EL (cell line): ENCODE measurements at places on chromosomes 7 and 10.

DNA sequence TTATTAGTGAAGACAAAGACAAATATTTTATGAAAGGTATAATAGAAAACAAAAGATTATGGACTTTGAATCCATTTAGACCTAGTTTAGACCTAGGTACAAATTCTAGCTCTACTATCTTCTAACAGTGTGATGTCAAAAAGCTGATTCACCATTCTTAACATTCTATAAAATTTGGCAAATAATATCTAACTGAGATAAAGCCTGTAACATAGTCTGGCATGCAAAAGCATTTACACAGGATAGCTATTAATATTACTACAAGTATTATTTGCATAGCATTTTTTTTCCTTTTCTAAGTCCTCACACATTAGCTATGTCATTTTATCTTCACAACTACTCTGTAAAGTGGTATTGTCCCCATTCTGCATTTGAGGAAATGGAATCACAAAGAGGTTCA, 179.6 kb upstream of the LRRTM3 start:
- peak; percentile 16 for DNase-seq

DNA sequence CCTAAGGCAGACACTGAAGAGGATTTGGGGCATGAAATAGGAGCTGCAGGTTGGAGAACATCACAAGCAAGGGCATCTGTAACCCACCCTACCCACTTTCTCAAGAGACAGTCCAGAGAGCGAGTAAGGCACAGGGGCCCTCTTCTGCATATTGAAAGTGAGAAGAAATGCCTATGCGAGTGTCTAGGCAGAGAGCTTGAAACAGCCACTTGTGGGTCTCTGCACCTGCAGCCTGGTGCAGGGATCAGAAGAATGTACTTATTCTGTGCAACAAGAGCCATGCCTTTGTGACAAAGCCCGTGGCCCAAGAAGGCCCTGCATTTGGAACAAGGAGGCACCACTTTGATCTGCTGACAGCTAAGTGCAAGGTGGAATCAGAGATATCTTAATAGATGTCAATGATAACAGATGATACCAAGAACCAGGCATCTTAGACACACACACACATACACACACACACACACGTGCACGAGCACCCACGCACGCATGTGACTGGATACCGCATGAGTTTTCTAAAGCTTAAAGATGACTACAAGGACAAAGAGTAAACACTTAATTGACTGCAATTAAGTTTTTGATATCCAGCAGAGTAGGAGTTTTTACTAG, 89.3 kb downstream of the NPSR1 start:
- DNase-seq, result no peak

DNA sequence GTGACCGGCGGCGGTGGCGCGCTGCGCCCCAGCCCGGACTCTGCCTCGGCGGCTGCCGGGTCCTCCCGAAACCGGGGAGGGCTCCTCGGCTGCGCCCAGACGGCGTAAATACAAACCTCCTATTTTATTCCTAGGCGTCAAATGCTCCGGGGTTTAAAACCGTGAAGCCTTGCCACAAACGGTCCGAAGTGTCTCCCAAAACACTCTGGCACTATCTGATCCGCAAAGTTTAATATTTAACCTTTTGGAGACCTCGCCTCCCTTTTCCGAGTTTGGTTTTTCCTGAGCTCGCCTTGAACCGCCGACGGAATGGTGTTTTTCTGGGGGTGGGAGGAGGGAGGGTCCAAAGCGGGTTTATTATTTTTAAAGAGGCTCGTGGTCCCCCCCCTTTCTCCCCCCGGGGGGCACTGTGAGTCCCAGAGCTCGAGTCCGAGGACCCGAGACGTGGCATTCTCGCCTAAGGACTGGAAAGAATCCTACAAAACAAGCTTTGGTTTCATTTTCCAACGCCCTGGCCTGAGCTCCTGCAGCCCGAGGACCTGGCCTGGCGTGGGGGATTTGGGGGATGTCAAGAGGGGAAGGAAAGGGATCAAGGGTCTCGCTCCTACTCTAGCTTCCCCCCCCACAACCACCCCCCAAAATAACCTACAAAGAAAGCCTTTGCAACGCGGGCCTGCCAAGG, 1.8 kb downstream of the TNRC18 start:
- DNase-seq, result peak; percentile 81

DNA sequence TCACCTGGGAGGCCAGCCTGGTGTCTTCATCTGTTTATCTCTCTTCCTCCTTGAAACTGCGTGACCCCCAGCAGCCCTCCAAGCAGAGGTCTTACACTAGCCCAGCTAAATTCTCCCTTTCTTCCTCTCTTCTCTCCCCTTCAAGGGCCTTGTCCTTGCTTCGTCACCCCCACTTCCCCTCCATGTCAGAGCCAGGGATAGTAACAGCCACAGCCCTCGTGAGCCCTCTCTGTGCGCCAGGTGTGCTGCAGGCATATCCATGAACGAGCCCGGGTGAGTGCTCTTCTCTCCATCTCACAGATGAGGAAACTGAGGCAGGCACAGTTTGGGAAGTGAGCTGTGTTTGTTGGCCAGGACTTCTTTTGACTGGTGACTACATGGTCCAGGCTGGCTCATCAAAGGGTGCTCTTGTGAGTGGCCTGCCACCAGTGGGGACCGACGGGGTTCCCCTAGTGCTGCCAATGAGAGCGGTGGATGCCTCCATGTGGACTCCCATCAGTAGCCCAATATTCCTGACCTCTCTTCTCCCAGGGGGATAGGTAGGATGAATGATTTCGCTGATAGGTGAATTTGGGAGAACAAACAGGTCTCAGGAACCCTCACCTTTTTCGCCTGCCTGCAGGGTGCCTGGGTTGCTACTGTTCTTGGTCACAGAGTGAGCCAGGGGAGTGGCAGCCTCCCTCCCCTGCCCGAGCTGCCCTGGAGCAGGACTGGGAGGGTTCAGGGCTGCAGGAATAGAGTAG, 38.1 kb downstream of the ADRA2A start:
- no peak for DNase-seq

GRCh38 chr7:101436857-101437576, 74.3 kb downstream of the COL26A1 start:
- no peak for DNase-seq

DNA sequence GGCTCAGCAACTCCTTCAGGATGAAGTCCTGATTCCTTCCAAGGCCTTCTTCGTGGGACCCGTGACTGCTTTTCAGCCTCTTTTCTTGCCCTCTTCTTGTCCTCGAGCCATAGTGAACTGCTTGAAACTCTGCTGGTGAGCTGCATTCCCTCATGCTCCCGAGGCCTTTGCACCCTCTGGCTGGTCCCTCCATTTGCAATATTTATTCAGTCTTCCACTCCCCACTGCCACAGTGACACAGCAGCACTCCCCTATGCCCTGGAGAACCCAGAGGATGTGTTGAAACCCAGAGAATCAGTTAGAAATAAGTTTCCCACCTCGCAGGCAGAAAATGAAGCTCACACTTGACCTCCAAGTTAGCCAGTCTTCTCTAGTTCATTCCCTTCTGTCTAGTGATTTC, 22.3 kb upstream of the GAD2 start:
- DNase-seq, result no peak

GRCh38 chr7:130921391-130922180, 187.6 kb upstream of the KLF14 start:
- peak; percentile 72 for DNase-seq

DNA sequence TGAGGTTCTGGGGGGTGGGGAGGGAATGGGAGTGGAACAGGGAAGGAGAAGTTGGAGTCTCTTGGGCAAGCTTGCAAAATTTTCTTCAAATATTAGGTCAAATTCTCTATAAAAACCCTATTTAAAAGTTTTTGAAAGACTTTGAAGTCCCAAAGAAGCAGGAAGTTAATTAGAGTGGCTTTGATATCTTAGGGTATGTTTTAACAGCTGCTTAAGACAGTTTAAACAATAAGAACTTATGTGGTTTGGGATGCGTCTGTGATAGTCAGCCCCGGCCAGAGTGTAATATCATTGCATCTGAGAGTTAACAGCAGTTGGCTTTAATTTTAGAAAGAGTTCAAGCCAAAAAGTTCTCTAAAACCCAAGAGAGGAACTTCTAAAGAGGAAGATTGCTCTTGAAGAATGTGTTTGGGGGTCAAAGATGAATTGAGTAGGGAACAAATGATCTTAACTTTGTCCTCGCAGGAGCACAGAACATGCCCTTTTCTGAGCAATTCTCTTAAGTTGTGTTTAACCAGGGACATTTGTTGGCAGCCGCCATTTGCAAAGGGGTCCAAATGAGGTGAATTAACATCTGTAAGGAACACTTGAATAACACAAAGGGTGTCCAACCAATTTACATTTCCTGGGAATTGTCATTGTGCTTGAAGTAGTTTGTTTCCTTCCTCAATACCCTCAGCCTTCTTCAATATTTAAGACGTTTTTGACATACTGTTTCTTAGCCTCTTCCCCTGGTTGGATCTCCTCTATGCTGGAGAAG, 182.4 kb downstream of the PTEN start:
- DNase-seq, result no peak
